ENCODE measurements at places on chromosomes 5 and 9. TPM values are rescaled to one million over a fixed set of nuclear protein-coding genes. Genes with fewer than 3 reads are reported as not detected.

DNA sequence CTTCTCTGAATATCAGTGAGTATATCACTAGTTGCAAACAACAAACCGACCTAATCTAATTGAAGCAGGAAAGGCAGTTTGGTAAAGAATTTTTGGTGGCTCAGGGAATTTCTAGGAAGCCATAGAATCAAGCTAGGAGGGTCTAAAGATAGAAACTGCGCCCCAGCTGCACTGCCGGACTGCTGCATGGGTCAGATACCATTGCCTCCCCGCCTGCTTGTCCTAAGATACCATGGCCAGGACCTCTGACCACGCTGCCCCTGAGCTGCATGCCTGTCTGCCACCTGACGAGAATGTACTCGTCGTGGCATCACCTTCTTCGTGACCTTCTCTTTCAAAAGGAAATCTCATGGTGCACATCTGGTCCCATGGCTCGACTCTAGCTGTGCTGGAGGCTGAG is 439.0 kb downstream of the ZSWIM6 start:
- no peak overlapping the region for H3K4me3 ChIP-seq
- no peaks in the 10 kb centered on the region for H3K36me3 ChIP-seq
- no peaks in the 10 kb centered on the region for H3K27me3 ChIP-seq
- no peaks in the 10 kb centered on the region for H3K4me1 ChIP-seq
- H3K27ac ChIP-seq = no peak overlapping the region
- DNase-seq = no peak

DNA sequence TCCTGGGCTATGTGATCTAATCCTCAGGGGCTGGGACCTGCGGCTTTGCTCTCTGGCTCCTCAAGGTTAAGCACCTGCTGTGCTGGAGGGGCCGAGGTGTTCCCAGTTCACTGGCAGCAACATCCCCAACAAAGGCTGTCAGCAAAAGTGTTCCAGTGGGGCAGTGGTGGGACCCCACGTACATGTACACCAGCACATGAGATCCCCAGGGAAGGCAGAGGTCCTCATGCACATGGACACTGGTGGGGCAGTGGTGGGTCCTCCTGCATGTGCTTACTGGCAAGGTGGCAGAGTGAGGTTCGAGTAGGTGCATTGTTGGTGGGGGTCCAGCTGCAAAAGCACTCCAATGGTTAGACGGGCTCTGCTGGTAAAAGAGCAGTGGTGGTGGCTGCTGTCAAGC is 255.6 kb upstream of the MPDZ start:
- no peaks in the 10 kb centered on the region for H3K4me1 ChIP-seq
- H3K27ac ChIP-seq = no peak overlapping the region
- H3K4me3 ChIP-seq = no peak overlapping the region

DNA sequence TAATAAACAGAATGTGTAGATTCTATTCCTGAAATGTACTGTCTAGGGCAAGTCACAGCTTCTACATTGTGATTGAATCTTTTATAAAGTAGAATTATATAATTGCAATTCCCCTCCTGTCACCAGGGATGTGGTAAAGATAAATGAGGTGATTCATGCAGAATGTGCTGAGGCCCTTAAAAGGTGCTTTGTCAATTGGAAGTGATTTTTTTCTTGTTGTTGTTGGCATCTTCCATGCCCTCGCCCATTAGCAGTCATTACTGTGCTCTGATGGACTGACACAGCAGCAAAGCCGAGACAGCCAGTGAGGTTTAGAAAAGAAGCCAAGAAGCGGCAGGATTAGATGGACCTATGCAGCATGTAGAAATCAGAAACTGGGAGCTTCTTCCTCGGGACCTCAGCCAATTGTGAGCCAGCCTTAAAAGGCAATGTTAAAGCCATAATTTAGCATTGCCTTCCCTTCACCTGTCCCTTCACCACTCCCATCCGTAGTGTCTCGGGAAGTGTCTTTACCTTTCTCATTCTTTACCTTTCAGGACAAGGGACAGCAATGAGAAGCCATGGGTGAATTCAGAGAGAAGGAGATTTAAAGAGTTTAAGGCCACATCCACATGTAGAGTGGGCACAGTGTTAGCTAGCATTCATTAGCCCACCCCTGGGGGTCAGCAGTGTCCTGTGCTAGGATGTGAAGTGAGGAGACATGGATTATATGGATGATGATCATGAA is 257.8 kb downstream of the PLK2 start:
- H3K4me1 ChIP-seq = no peaks in the 10 kb centered on the region
- H3K27ac ChIP-seq = no peak overlapping the region
- no peak for DNase-seq

- H3K4me3 ChIP-seq = no peak overlapping the region
- H3K36me3 ChIP-seq = no peaks in the 10 kb centered on the region
- DNase-seq = no peak
- no peaks in the 10 kb centered on the region for H3K27me3 ChIP-seq
Observed at GRCh38 chr5:178467205-178467567, 123.0 kb downstream of the COL23A1 start.

- no peak overlapping the region for H3K4me3 ChIP-seq
- no peaks in the 10 kb centered on the region for H3K4me1 ChIP-seq
- DNase-seq = no peak
- no peaks in the 10 kb centered on the region for H3K36me3 ChIP-seq
- H3K27ac ChIP-seq = no peak overlapping the region
Observed at GRCh38 chr5:79454043-79454442, 59.9 kb downstream of the HOMER1 start.

DNA sequence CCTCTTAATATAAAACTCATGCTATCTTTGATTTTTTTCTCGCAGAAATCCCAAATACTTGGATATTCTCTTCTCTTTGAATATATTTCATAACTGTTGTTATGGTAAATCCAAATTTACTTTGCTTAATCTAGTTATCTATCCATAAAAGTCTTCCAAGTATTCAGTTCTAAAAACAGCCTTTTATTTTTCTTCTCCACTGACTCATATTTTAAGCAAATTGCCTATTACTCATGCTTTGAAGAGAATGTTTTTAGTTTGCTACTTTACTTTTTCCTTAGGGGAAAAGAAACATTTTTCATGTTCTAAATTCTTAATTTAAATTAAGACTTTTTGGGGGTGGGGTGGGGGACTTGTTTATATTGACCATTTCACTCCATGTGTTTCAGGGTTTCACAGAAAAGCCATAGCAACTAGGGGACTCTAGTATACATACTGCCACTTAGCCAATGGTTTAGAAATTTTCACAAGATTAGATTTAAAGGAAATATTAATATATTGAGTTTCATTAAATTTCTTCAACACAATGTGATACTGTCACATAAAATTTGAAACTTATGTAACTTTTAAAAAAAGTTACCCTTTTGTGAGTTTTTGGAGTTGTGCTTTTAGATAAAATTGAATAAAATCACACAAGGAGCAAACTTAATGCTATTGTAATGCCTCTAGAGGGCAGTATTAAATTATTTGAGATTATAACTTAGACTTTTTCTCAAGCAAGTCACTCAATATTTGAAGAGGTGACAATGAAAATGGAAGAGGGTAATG is 545.8 kb upstream of the ARRDC3 start:
- no peak for DNase-seq
- H3K27ac ChIP-seq = no peak overlapping the region
- no peaks in the 10 kb centered on the region for H3K36me3 ChIP-seq
- H3K4me3 ChIP-seq = no peak overlapping the region

DNA sequence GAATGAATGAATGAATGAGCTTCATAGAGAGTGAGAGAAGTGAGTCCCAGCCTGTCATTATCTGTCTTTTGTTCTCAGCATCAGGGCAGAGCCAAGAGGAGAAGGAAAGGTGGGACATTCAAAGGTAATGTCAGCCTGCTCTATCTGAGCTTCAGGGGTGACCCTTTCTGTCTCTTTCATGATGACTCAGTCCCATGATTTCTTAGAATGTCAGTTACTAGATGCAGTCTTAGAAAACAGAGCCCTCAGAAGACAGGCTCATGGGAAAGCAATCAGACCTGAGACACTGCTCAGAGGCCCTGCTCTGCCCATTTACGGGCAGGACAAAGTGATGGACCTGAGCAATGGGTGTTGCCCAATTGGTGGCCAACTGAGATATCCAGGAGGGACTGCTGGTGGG is 1.1 kb downstream of the SPATA31D1 start:
- DNase-seq = no peak
- H3K27me3 ChIP-seq = no peaks in the 10 kb centered on the region
- H3K4me1 ChIP-seq = no peaks in the 10 kb centered on the region
- no peaks in the 10 kb centered on the region for H3K36me3 ChIP-seq
- no peak overlapping the region for H3K4me3 ChIP-seq

DNA sequence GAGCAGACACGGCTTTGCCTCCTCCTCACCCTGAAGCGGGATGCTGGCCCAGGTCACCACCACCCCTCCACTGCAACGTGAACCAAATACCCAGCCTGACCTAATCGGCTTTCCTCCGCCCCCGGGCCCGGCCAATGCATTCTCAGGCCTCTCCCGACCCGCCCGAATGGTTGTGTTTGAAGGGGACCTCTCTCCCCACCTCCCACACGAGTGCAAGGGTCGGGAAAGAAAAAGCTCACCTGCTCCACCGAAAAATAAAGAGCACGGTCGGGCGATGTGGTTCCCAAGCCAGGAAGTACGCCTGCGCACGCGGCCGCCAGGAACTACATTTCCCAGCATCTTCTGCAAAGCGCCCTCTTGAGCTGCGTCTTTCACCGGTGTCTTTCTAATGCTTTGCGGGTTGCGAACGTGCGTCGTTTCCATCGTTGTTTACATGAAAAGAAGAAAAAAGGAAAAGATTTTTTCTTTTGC is at the start of gene ZNF883:
ZNF883 (minus strand) TSS at position 282 of the 471 bp plus-strand sequence.
- DNase-seq = peak; percentile 53
- H3K27me3 ChIP-seq = no peaks in the 10 kb centered on the region
- no peaks in the 10 kb centered on the region for H3K36me3 ChIP-seq
- H3K4me1 ChIP-seq = no peaks in the 10 kb centered on the region
- H3K4me3 ChIP-seq = peak within 1 kb of the TSS; percentile 29

GRCh38 chr5:107023732-107024131 is 647.0 kb downstream of the EFNA5 start:
- H3K27me3 ChIP-seq = no peaks in the 10 kb centered on the region
- no peaks in the 10 kb centered on the region for H3K4me1 ChIP-seq
- no peak for DNase-seq
- H3K27ac ChIP-seq = no peak overlapping the region

DNA sequence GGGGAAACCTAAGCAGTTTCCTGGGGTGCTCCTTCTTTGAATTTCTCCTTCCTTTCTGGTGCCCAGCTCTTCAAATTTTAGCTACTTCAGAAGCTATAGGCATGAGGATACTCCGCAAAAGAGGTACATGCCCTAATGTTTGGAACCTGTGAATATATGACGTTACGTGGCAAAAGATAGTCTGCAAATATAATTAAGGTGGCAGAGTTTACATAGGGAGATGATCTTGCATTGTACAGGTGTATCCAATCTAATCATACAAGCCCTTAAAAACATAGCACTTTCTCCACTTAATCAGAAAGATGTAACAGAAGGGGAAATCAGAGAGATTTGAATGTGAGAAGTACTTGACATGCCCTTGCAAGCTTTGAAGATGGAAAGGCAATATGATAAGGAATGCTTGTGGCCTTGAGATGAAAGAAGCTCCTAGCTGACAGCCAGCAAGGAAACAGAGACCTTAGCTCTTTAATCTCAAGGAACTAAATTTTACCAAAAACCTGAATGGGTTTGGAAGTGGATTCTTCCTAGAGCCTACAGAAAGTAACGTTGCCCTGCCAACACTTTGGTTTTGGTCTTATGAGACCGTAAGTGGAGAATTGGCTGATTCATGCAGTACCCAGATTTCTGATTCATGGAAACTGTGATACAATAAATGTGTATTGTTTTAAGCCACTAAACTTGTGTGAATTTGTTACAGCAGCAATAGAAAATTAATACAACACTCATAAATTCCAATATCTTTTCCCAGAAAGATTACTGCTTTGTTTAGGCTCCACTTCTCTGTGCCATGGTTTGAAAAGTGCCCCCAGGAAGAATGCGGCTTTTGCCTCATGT is 268.4 kb downstream of the FAM170A start:
- no peaks in the 10 kb centered on the region for H3K27me3 ChIP-seq
- DNase-seq = no peak
- H3K27ac ChIP-seq = no peak overlapping the region
- H3K4me1 ChIP-seq = no peaks in the 10 kb centered on the region
- no peaks in the 10 kb centered on the region for H3K36me3 ChIP-seq

SPATA31E1 gene
- not detected for total RNA-seq

ERBIN gene
- 159 TPM for total RNA-seq

URM1 gene
- 6.7 TPM for total RNA-seq

GDNF gene
- total RNA-seq = 0.85 TPM
